ENCODE measurements at places on chromosomes 5 and 9.

GRCh38 chr9:82363198-82363597, 374.6 kb downstream of the SPATA31D1 start:
- DNase-seq: no peak

- no peak for DNase-seq
Measured at GRCh38 chr9:91056917-91057316, 255.3 kb downstream of the SYK start.

GRCh38 chr5:68884883-68885282, 208.9 kb upstream of the SLC30A5 start:
- DNase-seq: no peak

GRCh38 chr9:80698725-80699410, 990.5 kb downstream of the TLE1 start:
- no peak for DNase-seq

DNA sequence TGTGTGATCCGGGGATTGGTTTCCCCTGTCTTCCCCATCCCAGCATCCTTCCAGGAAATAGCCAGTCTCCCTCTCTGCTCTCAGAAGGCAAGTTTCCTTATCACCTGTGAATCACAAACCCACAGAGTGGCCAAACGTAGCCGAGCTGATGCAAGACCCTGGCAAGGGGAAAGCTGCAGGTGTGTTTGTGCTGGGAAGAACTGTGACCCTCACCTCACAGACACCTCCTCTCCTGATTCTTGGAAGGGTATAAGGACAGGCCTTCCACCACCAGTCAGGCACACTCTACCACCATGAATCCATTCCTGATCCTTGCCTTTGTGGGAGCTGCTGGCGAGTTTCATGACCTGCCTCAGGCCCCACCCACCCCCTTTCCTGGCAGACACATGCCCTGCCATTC, at the start of gene PRSS3:
Gene PRSS3 (plus strand): TSS at position 281 of the 400 bp plus-strand sequence. CDS start 13 bp downstream, at position 294.
- DNase-seq: no peak

DNA sequence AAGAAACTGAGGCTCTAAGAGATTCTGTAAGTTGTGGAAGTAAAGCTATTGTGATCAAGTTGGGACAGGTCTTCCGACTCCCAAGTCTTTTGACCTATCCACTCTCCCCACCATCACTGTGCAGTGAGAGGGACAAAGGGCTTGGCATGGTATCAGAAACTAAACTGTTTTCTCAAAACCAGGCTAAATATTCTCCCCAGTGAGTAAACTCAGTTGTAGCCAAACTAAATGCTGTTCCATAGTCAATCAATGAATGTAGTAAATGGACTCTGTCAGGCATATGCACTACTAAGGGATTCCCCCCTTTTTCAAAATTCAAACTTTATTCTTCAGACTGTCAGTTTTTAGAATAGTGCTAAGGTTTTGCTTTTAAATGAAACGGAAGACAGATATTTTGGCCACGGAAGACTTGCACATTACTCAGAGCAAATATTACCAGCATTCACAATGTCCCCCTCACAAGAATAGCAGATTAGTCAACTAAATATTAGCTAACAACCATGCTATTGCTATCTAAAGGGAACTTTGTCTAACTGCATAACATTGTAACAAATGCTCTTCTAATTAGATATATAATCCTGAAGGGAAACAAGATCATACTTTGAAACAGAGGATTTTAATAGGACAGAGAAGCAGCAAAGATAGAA, 7.1 kb downstream of the PRKAA1 start:
- DNase-seq: no peak

- DNase-seq: no peak
Measured at GRCh38 chr5:119362714-119363113, 6.9 kb downstream of the TNFAIP8 start.

DNA sequence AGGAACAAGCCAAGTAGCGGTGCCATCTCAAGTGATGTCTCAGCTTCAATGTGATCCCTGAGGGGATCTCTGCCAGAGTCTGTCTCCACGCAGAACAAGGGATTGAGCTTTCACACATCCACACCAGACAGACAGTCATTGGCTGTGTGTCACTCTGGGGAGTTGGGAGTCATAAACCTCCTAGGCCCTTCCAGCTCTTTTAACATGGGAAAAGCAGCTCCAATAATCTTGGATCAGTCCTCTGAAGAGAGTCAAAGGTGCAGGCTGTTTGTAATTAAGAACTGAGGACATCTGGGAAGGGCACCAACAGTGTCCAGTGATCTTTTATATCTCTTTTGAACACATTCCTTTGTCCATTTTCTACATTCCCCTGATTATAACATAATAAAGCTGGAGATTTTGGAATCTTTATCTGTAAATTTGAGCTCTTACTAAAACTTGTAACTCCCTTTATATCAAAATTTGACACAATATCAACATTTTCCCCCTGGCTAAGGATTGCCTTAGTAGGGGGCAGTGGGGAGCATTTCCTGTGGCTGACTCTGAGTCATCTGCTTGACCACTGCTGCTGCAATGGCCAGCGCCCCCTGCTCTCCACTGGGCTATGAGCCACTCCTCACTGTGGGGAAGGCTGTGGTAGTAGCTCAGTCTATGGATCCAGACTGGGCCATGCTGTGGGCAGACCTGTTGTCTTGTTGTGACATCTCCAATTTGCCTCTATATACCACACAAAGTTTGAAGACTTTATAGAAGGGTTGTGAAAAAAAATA, 284.4 kb downstream of the OSTF1 start:
- DNase-seq: no peak

DNA sequence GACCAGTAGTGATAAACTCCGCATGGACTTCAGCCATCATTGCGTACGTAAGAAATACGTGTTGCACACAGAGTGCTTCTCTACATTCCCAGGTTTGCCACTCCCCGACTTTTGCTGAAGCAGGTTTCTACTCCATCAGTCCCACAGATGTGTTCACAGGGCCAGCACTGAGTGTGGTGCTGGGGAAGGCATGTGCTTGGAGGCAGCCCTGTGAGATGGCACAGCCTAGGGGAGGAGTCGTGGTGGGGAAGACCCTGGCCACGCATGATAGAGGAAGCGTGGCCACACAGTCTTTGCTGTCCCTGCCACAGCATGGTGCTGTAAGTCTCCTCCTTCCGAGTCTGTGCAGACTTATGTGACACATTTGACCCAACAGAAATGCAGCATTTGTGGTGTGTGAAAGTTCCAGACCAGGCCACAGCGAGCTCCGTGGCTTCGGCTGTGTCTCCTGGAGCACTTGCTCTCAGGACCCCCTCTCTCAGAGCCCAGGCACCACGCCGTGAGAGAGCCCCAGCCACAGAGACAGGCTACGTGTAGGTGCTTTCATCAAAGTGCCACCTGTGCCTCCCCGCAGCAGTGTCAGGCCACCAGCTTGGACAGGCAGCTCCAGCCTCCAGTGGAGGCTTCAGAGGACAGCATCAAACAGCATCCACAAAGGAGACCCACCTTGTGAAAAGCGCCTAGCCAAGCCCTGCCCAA, 197.8 kb downstream of the AUH start:
- no peak for DNase-seq

GRCh38 chr5:172223901-172224873, 30.2 kb downstream of the EFCAB9 start:
- no peak for DNase-seq

- DNase-seq: no peak
Measured at GRCh38 chr5:68041293-68041692, 174.3 kb upstream of the PIK3R1 start.

- DNase-seq: no peak
Measured at GRCh38 chr9:134930398-134930797, 12.7 kb upstream of the FCN1 start.

DNA sequence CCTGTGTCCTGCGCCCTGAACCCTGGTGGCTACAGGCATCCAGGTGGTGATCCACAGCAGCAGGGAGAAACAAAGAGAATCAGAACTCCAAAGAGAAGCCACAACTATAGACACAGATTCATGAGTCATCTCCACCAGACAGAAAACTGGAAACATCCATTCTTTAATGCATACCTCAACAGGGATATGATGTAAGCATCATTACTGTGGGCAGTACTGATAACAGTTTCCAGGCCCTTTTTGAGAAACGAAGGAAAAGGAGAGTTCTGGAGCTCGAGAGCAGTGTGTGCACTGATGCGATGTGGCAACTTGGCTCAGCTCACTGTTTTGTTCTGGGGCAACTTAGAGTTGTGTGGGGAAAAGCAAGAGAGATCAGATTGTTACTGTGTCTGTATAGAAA, 215.6 kb upstream of the ADAMTS16 start:
- DNase-seq: no peak

DNA sequence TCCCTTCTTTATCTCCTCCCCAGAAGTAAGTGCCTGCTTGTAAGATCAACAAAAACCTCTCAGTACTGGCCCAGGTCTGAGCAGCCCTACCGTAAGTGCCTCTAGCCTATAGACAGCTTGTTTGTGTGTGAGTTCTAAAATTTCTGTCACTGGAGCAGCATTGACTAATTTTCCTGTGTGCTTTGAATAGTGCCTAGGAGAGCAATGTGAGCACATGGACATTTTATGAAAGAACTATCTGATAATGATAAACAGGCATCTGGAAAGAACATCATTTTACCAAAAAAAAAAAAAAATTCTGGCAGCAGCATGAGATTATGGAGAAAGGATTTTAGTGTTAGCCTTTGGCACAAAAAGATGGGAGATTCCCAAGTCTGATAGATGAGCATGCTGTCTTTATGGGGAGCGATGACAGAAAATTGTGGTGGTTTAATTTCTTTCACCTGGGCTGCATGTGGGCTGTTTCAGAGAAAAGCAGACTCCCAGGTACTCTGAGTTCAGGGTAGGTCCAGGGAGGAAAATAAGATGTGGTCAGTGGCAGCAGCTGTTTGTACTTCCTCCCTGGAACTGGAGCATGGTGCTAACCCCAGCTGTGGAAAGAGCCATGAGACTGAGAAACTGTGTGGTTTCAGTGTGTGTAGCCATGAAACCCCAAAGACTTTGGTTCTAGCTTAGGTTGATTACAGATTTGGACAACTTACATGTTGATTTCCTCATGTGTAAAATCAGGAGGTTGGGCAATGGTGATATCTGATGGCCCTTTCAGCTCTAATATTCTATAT, 419.9 kb downstream of the NTRK2 start:
- no peak for DNase-seq

GRCh38 chr5:37921452-37921851, 81.6 kb upstream of the GDNF start:
- no peak for DNase-seq

GRCh38 chr9:87605676-87606075, 108.0 kb downstream of the DAPK1 start:
- DNase-seq: no peak

- DNase-seq: no peak
Measured at GRCh38 chr9:74528207-74528606, 31.1 kb downstream of the RORB start.

DNA sequence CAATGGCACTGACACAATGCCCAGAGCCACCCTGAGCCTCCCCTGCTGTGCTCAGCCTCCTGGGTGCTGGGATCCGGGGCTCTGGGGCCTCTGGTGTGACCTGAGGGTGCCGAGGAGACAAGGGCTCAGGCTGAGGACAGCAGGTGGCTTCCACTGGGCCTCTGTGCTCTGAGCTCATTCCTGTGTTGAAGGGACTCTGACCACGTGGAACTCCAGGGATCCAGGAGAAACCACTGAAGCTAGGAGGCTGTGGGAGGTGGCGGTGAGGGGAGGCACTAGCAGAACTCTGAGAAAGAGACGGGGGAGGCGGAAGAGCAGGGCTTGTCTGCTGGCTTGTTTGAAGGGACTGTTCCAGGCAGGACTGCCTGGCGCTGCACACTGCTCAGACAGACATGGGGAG, 318.7 kb upstream of the IRX1 start:
- DNase-seq: no peak

GRCh38 chr9:120078112-120078511, 501.9 kb downstream of the CDK5RAP2 start:
- no peak for DNase-seq

DNA sequence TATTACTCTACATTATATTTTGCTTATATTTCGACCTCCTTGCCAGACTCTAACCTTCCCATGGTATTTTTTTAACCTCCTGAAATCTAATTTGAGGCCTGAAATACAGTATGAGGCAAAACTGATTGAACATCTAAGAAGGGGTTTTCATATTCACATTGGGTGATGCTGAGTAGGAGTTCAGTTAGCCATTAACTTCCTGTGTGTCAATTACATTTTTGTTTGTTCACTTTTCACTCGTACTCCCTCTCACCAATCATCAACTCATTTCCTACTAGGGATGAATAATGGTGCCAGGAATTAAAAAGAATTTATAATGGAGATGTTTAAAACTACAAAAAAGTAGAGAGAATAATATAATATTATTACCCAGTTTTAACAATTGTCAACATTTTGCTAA, 27.6 kb upstream of the GLRA1 start:
- DNase-seq: no peak

DNA sequence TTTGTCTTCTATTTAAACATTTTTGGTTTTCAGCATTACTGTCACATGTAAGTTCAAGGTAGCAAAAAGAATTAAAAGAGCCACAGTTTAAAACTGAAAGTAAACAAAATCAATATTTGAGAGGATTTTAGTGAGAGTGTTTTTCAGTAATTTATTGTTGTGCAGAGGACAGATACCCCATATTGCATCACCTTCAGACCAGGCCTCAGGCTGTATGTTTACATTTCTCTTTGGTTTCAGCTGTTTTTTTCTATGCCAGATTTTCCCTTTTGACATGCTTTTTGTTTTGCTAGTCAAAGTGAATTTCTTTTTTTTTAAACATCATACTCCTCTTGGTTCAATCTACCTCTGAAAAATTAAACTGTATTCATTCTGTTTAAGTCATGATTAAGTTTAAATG, 47.2 kb downstream of the MAST4 start:
- DNase-seq: no peak

DNA sequence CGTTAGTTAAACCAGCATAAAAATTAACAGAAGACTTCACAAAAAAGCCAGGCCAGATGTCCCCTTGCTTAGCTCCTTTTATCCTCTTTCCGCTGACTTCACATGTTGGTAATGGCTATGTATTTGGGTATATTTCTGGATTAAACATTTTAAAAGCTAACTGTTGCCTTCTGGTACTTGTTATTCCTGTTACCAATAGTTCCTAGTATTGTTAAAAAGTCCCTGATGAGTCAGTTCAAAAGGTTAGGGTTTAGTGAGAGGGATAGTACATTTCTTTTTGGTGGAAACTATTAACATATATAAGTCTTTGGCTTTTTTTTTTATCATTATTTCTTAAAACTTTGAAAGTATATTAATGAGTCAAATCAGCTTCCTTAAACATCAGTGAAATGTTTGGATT, 103.2 kb upstream of the ELL2 start:
- no peak for DNase-seq

- DNase-seq: peak; percentile 18
Measured at GRCh38 chr5:133682451-133682850, 70.1 kb upstream of the FSTL4 start.

GRCh38 chr5:145867806-145868205, 5.0 kb downstream of the GRXCR2 start:
- no peak for DNase-seq

DNA sequence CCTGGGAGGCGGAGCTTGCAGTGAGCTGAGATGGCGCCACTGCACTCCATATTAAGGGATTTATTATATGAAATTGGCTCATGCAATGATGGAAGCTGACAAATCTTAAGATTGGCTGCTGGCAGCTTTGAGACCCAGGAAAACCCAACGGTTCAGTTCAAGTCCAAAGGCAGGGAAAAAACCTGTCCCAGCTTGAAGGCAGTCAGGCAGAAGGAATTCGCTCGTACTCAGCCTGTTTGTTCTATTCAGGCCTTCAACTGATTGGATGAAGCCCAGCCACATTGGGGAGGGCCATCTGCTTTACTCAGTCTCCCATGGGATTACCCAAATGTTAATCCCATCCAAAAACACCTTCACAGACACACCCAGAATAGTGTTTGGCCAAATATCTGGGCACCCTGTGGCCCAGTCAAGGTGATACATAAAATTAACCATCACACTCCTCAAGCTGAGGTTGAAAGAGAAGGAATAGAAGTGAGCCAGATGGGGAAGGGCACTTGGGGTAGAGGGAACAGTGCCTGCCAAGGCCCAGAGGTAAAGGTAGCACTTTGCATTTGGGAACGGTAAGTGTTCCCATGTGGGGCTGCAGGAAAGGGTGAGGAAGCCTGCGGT, 8.5 kb upstream of the ORM1 start:
- no peak for DNase-seq
